GM20000 (cell line): ENCODE measurements at places on chromosomes 12 and 14.

GRCh38 chr12:22731236-22731635 lies 106.3 kb downstream of the ETNK1 start:
- no peak for DNase-seq

DNA sequence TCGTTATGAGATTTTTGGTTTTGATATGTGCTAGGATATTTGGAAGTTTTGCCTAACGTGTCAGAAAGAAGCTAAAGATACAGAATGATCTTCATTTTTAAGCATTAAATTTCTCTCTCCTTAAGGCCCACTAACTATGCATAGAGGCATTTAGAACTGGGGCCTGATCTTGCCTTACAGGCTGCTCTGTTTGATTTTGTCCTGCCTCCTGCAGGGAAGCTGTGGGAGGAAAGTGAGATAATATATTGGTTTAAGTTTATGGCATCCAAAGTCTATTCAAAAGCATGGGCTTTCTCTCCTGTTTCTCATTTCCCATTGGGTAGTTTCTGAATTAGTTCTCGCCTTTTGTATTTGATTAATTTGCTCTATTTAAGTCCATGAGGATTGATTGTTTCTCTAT lies 250.3 kb upstream of the FBXO33 start:
- DNase-seq: no peak

GRCh38 chr12:63816031-63816430 lies 28.5 kb upstream of the SRGAP1 start:
- no peak for DNase-seq

GRCh38 chr12:121889274-121889624 lies 659 bp downstream of the PSMD9 start:
- DNase-seq: no peak

DNA sequence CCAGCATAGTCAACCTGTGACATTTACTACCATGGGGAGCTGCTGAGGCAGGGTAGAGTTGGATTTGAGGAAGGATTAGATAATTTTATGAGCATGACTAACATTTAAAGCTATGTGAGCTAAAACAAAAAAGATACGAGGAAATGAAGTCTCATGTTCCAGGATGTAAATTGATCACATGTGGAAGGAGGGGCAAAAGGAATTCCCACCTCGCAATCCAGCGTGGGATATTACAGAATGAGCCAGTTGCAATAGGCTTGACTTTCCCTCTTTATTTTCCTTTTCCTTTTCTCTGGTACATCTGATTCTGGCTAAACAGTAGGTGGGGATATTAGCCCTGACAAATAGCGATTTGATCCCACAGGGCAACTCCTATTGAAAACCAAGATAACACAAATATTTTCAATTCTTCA lies 214.9 kb upstream of the HMGA2 start:
- DNase-seq: no peak

DNA sequence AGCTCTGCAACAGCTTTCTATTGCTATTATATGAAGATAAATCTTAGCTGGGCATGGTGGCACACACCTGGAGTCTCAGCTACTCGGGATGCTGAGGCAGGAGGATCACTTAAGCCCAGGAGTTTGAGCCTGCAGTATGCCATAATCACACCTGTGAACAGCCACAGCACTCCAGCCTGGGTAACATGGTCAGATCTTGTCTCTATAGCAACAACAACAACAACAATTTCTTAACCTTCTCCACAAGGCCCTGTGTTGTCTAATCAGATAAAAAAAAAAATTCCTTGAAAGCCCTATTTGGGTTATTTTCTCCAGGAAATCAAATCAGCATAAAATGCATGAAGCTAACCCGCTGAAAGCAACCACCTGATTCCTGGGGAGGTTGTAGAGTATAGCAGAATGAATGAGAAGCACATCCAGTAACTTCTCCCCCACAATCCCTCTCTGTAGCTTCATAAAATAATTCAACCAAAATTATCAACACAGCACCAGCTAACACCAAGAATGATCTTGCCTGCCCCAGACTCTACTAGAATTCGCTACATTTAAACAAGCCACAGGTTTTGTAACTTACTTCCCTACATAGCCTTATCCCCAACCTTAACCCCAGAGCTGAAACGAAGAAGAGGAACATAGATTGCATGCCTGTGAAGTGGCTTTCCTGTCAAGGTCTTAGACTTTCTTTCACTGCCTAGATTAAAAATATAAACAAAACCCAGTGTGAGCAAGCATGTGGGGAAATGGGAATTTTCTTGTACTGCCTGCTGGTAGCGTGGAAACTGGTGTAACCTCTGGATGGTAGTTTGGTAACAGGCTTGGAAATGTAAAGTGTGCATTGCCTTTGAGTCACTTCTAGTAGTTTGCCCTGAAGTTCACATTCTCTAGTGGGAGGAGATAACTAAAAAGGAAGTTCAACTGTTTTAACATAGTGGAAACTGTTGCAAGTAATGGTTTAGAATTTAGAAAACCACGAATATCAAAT lies 6.0 kb upstream of the STK38L start:
- DNase-seq: no peak

DNA sequence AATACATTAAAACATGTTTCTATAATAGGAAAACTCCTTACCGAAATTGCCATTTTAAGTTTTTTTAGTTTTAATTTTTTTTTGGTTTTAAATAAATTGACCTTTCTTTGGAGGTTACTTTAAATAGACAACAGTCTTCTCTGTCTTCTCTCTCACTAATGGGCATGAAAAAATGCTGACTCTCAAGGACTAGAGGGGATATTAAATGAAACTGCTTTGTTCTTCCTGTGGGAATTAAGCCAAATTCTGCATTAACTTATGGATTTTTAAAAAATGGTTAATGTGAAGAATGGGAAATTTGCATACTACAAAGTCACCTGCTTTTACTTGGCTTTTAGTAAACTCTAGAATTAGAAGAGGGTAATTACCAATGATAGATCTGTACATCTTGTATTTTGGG lies 378.9 kb downstream of the TMTC2 start:
- no peak for DNase-seq

DNA sequence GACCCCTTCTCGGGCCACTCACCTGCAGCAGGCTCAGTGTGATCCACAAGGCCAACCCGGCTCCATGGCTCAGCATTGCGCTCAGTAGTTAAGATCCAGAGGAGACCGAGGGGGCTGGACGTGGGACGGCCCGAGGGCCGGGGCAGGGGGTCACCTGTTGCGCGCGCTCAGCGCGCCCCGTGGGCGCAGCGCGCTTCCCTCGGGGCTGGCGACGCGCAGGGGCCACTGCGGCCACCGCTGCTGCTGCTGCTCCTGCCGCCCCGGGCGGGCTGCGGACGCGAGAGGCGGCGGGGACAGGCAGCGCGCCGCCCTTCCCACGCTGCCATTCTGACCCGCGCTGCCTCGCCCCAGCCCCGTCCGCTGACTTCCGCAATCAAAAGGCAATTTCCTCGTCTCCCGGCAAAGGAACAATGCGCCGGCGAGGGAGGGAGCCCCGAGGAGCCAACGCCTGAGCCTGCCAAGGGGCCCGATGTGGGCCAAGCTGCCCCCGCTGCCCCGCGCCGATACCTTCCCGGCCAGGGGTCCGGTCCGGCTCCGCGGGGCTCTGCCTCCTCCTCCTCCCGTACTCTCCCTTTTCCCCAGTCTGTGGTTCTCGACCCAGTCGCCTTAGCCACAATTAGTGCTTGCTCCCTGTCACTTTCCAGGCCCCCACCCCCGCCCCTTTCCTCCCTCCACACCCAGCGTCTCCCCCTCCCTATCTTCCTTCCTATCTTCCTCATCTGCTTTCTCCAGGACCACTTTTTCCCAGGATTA lies 27.3 kb downstream of the PTPRB start:
- no peak for DNase-seq

DNA sequence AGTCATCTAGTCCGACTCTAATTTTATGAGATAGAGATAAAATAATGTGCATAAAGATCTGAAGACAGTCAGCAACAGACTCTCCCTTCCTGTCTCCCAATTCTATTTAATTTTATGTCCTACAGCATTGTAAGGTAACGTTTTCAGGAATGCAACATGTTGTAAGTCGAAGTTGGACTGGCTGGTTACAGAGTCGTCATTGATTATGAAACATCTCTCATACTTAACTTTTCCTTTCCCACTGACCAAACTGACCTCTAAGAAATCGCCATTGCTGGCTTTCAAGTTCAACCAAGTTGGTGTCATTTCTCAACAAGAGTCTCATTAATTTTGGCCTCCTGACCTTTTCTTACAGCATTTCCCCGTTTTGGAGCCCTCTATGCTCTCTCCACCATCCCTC lies 4.9 kb upstream of the RIC8B start:
- no peak for DNase-seq

GRCh38 chr14:23154964-23155587 lies 28.4 kb downstream of the SLC7A8 start:
- DNase-seq: no peak

DNA sequence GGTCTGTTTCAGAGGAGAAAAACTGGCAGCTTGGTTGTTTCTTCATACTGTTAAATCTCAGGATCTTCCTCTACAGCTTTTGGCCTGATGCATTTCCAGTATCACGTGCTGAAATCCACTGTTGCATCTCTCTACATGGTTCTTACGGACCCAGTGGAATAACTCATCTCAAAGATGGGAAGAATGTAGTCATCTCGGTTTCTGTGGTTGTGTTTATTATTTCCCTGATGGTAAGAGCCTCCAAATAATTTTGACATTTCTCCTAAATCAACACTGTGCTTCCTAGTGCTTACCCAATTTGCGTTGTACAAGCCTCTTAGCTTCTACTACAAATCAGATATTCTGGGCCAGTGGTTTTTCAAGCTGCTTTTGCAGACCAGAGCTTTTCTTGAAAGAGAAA lies 812.8 kb downstream of the C12orf50 start:
- no peak for DNase-seq

GRCh38 chr12:74415633-74416032 lies 122.0 kb upstream of the ATXN7L3B start:
- no peak for DNase-seq

- DNase-seq: no peak
Measured at GRCh38 chr12:123744836-123745235, 17.3 kb upstream of the DNAH10 start.

GRCh38 chr12:131007031-131007739 lies 53.5 kb downstream of the ADGRD1 start:
- DNase-seq: no peak

DNA sequence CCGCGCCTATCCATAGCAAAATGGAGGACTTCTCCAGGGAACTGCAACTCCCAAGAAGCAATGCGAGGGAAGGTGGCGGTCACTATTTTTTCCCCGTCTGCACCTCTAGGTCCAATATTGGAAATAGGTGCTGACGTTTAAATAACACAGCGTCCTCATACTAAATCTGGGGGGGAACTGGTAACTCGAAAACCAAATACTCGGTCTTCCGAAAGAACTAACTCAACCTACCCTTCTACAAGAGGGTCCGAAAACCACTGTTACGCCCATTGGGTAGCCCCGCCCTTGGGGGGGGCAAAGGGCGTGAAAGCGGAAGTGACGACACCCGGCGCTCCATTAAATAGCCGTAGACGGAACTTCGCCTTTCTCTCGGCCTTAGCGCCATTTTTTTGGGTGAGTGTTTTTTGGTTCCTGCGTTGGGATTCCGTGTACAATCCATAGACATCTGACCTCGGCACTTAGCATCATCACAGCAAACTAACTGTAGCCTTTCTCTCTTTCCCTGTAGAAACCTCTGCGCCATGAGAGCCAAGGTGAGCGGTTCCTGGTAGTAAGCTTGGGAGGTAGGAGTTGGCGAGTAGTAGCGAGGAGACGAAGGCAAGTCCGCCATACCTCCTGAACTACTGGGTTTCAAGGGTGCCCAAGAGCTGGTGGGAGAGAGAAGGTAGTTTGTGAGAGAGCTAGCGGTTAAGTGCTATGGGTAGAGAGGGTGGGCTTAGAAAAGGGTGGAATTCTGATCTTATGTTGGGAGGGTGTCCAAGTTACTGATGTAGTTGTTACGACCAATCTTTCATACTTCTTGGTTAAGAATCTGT lies at the start of gene RPL41:
TSS of gene RPL41 (plus strand) at position 367 of the 815 bp plus-strand sequence.
- DNase-seq: peak; percentile 80

DNA sequence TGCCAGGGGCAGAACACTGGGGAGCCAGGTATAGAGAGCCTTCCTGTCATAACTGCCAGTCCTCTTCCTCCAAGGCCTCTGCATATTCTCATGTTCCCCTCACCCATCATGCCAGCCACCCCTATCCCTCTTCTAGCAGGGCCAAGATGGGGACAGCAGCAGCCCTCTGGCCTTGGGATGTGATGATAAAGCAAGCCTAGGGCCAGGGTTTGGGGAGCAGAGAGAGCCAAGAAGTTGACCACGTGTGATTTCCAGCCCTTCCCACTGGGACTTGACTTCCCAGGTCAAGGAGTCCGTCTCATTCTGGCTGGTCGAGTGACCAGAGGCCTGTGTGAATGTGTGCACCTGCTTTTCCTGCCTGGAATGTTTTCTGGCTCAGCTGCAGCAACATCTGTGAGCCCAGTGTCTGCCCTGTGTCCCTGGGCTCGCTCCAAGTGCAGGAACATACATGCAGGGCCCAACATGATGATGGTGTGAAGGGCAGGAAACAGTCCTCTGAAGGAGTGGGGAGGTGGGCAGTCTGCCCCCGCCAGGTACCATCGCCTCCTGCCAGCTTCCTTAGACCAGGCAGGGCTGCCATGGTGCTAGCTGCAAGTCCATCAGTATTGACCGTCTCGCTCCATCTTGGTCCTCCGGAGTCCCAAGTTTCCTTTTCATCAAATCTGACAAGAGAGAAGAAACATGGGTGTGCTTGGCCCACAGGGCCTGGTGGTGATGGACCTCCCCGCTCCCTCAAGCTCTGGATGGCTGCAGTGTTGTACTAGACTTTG lies 21.0 kb downstream of the VASH1 start:
- DNase-seq: no peak

GRCh38 chr14:106879241-106879640 lies 1352.9 kb downstream of the TMEM121 start:
- peak; percentile 77 for DNase-seq

DNA sequence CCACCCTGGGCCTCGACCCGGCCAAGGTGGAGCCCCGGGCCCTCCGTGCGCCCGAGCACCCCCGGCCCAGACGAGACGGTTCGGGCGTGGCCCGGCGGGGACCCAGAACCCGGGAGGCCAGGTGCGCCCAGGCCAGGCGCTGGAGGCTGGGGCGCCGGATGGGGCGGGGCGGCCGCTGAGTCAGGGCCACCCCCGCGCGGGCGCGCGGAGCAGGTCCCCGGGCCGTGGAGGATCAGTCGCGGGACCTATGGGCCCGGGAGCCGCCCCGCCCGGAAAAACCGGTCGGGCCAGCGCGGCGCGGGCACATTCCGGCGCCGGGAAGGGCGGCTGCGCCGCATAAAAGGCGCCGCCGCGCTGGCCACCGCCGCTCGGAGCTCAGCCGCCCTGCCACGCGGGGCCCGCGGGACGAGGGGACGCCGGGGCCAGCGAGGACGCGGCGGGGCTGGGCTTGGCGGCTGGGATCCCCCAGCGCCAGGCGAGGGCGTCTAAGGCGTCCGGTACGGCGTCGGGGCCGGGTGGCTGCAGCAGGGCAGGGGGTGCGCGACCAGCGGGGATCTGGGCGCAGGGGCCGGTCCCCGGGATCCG lies 21.5 kb upstream of the KIF26A start:
- DNase-seq: no peak
